ENCODE measurements at places on chromosomes 4 and X.
A peak's percentile ranks its signal among the peaks of the same experiment; 100 is the strongest.

DNA sequence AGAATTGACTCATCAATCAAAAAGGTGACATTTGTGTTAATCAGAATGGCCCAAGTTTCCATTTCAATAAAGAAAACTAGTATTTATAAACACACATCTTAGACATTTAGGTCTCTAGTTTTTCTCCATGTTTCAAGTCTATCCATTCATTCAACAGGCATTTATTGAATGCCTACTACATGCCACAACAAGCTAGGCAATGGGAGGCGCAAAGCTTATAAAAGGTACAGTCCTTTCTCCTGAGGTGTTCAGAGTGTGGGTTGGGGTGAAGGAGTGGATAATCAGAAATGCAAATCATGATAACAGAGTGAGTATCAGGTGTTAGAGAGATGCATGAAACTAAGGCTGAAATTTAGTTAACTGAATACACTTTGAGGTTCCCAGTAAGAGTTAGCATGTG lies 78.0 kb downstream of the HCCS start:
- no peak for DNase-seq

GRCh38 chr4:87068583-87069021 lies 133.8 kb downstream of the AFF1 start:
- peak; percentile 91 for DNase-seq

- DNase-seq = no peak
These were observed 76.0 kb downstream of the ARAP2 start for GRCh38 chr4:36168127-36168878.

GRCh38 chr4:182695842-182696241 lies 221.3 kb downstream of the DCTD start:
- DNase-seq = no peak
